NCI-H524 (cell line): ENCODE measurements at places on chromosomes 16 and 17.

DNA sequence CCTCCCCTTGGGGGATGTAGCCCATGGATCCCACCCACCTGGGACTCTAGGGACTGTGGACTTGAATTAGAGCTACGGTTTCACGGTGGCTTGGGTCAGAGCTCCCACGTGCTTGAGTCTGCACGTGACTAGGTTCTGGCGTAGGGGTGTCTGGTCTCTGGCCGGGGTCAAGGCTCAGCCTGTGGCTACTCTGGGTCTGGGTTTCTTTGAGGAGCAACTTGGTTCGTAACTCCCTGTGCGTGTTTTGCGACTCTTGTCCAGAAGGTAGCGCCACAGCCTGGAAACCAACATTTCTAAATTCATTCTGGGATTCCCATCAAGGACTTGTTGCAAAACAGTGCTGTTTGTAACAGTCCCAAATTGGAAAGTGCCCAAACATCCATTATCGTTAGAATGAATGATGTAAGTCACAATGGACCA is 470 bp upstream of the GGT6 start:
- DNase-seq = no peak

DNA sequence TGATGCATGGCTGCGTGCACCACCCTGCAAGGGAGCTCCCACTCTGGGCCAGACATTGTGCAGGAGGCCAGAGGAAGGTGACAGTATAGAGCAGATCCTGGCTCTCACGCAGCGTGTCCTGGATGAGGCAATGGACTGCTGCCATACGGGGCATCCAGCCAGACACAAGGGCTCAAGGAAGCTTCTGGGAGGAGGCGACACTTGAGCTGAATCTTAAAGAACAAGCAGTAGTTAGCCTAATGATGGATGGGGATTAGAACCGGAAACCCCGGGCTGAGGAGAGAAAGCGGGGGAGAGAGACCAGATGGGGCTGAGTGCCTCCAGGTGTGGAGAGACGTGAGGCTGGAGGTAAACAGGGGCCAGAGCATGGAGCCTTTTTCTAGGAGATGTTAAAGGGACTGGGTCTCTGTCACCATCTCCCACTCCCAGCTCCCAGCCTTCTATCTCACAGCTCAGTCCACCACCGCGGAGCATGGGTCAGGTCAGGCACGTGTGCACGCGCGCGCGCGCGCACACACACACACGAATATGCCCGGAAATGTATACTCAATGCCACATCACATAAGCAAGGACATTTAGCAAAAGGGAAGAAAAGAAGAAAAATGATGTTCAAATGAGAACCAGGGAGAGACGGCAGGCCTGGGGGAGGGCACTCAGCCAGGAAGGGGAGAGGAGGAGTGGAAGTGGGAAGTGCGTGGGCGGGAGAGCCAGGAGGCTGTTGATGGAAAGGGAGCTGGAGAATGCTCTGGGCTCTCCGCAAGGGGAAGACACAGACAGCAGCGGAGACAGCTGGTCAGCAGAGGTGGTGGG is 46.3 kb downstream of the CCDC42 start:
- peak; percentile 66 for DNase-seq

DNA sequence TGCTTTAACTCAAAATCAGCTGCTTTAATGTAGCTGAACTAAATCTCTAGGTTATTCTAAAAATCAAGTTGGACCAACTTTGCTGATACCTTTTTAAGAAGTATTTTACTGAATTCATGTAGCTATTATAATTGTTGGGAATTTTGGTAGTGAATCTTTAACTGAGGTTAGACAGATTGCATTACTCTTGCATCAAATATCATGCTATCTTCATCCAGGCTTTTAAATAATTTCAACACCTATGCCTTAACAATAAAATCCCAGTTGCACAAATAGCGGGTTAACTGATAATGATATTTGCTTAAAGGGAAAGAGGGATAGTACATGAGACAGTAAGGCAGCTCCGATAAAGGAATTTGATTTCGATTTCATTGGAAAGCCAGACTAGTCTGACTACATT is 241.3 kb upstream of the TBX2 start:
- no peak for DNase-seq

DNA sequence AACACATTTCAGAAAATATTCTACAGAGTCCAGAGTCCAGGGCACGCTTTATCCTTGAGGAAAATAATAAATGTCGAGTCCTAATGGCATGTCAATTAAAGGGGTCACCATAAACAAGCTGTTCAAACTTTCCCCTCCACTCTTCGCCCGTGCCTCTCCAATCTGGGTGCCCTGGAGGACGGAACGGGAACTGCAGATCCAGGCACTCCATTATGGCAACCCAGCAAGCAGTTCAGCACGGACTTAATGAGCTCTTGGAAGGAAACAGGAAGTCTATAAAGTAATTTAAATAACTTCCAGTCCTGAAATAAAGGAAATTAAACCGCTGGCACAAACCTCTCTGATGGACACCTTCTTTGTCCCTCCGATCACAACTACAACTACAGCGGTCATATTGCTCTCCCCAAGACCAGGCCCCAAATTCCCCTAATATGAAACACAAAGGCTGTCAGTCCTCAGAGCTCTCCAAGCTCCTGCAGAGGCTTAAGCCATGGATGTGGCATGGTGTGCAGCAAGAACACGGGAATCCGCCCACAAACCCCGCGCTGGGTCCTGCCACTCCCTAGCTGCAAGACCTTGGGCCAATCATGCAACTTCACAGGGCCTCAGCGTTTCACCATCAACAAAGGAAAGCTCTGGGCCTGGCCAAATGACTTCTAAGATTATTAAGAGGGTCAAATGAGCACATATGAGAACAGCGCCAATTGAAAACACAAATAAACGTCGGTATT is 52.6 kb downstream of the ZFHX3 start:
- DNase-seq = no peak

GRCh38 chr17:44556166-44556831 is 985 bp upstream of the FZD2 start:
- DNase-seq = peak; percentile 62

- DNase-seq = peak; percentile 91
These were observed 166.0 kb upstream of the GSE1 start for GRCh38 chr16:85446951-85447692.

- no peak for DNase-seq
These were observed 19.6 kb downstream of the CCR7 start for GRCh38 chr17:40545660-40546059.

- DNase-seq = no peak
These were observed 275.2 kb upstream of the RBFOX1 start for GRCh38 chr16:7057458-7057857.

- peak; percentile 61 for DNase-seq
These were observed 11.5 kb downstream of the NHERF1 start for GRCh38 chr17:74759941-74760340.

- DNase-seq = no peak
These were observed 30.1 kb upstream of the MFSD6L start for GRCh38 chr17:8829036-8829941.

DNA sequence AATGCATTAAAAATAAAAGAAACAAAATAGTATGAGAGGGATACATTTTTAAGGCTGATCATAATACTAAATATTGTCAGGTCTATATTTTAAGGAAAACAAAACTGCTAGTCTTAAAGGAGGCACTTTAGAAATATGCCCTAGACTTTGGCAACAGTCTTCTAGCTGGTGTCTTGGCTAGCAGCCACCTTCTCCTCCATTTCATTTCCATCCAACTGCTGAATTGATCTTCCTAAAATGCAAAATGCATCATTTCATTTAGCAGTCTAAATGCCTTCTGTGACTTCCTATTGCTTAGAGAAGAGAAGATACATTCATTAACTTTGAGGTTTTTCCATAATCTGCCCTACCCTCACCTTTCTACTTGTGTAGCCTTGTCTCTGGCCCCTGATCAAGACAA is 1404.1 kb downstream of the CDH11 start:
- DNase-seq = no peak
